Mucosa of descending colon (tissue), 3 donors: ENCODE measurements at places on chromosomes 5 and 9. TPM values are rescaled to one million over a fixed set of nuclear protein-coding genes. Genes with fewer than 3 reads are reported as not detected.

The ANKRD18B gene
- total RNA-seq, result 1.7 TPM

The BTF3 gene
- 486 TPM for total RNA-seq

The FEM1C gene
- 37.7 TPM for total RNA-seq

The SRP19 gene
- total RNA-seq, result 22.0 TPM

The SPATA31D4 gene
- not detected for total RNA-seq

The MYMK gene
- not detected for total RNA-seq

The FGFR4 gene
- total RNA-seq, result 25.3 TPM

The KIF12 gene
- 12.3 TPM for total RNA-seq

The DIPK1B gene
- 1.0 TPM for total RNA-seq

The ITGA2 gene
- total RNA-seq, result 17.6 TPM

The CAPSL gene
- total RNA-seq, result not detected

The WNK2 gene
- total RNA-seq, result 201 TPM

The IRX2 gene
- total RNA-seq, result not detected

The PTTG1 gene
- total RNA-seq, result 5.8 TPM

The IFNA13 gene
- not detected for total RNA-seq

The PDE8B gene
- total RNA-seq, result 0.52 TPM

The GOLGA2 gene
- total RNA-seq, result 90.3 TPM

The LAMC3 gene
- 0.58 TPM for total RNA-seq

The PGM5 gene
- 22.6 TPM for total RNA-seq

The IFNK gene
- not detected for total RNA-seq

The PTPRD gene
- 128 TPM for total RNA-seq

The CD14 gene
- 90.9 TPM for total RNA-seq

The ARID3C gene
- not detected for total RNA-seq

The PAPPA gene
- 0.61 TPM for total RNA-seq

The SPATA24 gene
- 4.5 TPM for total RNA-seq

The NUTM2G gene
- not detected for total RNA-seq

The FBN2 gene
- 1.6 TPM for total RNA-seq

The FYB1 gene
- total RNA-seq, result 19.4 TPM

The GMCL2 gene
- total RNA-seq, result not detected

The OBP2B gene
- total RNA-seq, result not detected

The CCDC187 gene
- total RNA-seq, result 0.48 TPM

The RORB gene
- not detected for total RNA-seq

The KCNV2 gene
- total RNA-seq, result not detected

The HMCN2 gene
- total RNA-seq, result 33.2 TPM

The ANKRD55 gene
- not detected for total RNA-seq

The CFAP77 gene
- total RNA-seq, result not detected

The UGT3A2 gene
- 0.47 TPM for total RNA-seq

The RNF208 gene
- 5.3 TPM for total RNA-seq

The SLC36A3 gene
- total RNA-seq, result not detected

The IL3 gene
- total RNA-seq, result not detected

The RASEF gene
- 17.2 TPM for total RNA-seq

The SAXO1 gene
- total RNA-seq, result 0.24 TPM

The DAB2 gene
- 55.7 TPM for total RNA-seq

The NFIB gene
- 85.5 TPM for total RNA-seq

The SPINK6 gene
- total RNA-seq, result 3.0 TPM

The COL5A1 gene
- 22.2 TPM for total RNA-seq

The ADCY2 gene
- total RNA-seq, result 1.7 TPM

The PCDHGB3 gene
- 2.0 TPM for total RNA-seq

The LHX2 gene
- not detected for total RNA-seq

The TRIM52 gene
- 18.8 TPM for total RNA-seq
